Stimulated activated CD8-positive, alpha-beta memory T cell treated with anti-CD3 and anti-CD28 coated beads, Interleukin-7, amount 100 ng/mL, for 1 hour (primary cell): ENCODE measurements at places on chromosomes 2 and 18.

- no peak for DNase-seq
Measured at GRCh38 chr2:79796641-79797040, 283.8 kb downstream of the CTNNA2 start.

DNA sequence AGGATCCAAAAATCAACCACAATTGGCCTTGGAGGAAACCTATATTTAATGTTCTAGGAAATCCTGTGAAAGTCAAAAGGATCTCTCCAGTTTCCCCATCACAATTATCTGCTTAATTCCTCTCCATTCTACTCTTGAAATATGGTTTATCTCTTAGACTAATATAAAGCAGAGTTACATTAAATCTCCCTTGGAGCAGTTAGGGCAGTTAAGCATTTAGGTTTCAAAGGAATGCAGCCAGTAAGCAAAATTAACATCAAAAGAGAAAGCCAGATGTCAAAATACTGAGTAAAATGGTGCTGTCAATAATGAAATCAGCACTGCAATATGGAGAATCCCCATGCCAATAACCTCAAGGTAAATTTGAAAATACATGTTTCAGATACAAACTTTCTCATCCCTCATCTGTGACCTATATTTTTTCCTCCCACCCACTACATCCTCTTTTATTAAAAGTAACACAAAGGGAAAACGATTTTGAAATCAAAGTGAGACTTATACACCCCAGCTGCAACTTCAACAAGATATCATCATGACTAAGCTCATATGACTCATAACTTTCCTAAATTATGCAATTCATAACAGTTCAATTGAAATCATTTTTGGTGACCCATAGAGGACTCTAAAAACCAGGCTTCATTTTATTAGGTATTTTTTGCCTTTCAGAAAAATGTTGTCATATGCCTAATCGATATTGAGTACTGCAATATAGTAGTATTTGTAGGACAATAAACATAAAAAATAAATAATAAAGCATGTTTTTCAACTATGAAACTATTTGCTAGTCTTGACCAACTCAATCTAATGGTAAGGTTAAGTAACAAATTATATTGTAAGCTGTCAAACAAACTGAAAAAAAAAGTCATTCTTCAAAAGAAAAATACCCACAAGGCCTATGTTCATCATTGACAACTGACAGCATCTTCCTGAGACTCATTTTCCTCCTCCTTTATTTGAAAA lies 3.1 kb downstream of the ADAM17 start:
- DNase-seq, result no peak

DNA sequence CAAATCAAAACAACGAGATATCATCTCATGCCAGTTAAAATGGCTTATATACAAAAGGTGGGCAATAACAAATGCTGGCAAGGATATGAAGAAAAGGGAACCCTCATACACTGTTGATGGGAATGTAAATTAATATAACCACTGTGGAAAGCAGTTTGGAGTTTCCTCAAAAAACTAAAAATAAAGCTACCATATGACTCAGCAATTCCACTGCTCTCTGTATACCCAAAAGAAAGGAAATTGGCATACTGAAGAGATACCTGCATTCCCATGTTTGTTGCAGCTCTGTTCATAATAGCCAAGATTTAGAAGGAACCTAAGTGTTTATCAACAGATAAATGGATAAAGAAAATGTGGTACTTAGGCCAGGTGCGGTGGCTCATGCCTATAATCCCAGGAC lies 124.8 kb downstream of the MSTN start:
- DNase-seq, result no peak

GRCh38 chr2:104473546-104473945 lies 380.4 kb upstream of the POU3F3 start:
- DNase-seq, result no peak

- no peak for DNase-seq
Measured at GRCh38 chr2:218477247-218477646, 58.3 kb downstream of the VIL1 start.

GRCh38 chr2:54681416-54681815 lies 42.0 kb upstream of the EML6 start:
- no peak for DNase-seq

DNA sequence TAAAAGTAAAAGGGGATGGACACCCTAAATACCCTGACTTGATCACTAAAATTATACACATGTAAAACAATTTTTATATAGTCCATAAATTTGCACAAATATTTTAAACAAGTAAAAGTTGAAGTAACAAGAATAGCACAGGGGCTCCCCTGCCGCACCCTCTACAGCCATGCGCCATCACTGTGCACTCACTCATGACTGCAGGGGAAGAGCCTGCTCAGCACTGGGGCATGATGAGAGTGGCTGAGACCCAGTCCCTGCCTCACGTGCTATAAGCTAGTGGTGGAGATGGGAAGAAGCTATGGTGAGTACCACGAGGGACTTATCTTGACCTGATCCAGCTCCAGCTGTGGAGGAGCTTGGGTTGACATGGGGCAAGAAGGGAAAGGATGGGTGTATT lies 46.9 kb upstream of the MYO1B start:
- no peak for DNase-seq

GRCh38 chr18:12361770-12362378 lies 15.2 kb downstream of the AFG3L2 start:
- DNase-seq, result no peak
